Hippocampal formation (tissue), 2 donors: ENCODE measurements at places on chromosomes 1 and 21.

DNA sequence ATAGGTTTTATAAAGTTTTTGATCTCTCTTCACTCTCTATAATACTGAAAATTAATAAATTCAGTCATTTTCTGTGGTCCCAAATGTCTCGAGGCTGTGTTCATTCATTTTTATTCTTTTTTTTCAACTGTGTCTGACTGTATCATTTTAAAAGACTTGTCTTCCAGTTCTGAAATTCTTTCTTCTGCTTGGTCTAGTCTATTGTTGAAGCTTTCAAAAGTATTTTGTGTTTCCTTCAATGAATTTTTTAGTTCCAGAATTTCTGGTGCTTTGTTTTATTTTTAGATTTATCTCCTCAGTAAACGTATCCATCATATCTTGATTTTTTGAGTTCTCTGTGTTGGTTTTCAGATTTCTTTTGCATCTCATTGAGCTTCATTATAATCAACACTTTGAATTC is 161.0 kb upstream of the CHRM3 start:
- DNase-seq, result no peak

DNA sequence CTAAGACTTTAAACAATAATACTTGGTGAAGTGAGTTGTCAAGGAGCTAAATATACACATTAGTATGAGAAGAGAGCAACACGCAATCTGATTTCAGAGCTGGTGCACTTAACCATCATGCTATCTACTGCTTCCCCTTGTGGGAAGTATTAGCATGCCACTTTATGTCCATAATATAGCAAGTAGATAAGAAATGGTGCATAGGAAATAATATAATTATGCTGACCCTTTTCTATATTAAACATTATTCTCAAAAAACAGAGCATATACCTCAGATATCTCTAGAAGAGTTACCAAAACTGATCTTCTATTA is 63.4 kb downstream of the MAGI3 start:
- DNase-seq, result no peak

GRCh38 chr1:184810735-184811343 is 56.2 kb upstream of the EDEM3 start:
- DNase-seq, result no peak

- no peak for DNase-seq
Measured at GRCh38 chr1:41650028-41650880, 165.8 kb upstream of the EDN2 start.

DNA sequence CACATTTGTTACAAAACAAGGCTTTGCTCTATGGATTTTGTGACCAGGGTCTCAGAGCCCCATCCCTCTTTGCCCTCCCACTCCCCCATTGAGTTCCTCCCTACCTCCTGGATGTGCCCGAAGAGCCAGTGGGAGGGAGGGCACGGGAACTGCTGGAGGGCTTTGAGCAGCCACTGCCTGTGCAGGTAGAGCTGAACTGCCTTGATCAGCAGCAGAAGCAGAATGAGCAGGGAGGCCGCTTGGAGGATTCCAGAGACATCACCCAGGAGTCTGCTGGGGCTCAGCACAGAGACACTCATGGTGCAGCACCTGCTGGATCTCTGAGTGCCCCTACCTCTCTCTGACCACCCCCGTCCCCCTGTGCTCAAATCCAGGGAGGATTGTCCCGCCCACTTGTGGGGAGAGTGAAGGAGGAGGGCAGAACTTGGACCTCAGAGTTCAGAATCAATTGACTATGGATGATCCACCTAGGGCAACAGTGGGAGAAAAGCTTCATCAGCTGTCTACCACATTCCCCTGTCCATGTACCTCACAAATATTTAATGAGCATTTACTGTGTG is at the start of gene CYP4A11:
TSS of gene CYP4A11 (minus strand) at position 342 of the 560 bp plus-strand sequence. CDS start at position 299, 43 bp downstream.
- DNase-seq, result no peak

DNA sequence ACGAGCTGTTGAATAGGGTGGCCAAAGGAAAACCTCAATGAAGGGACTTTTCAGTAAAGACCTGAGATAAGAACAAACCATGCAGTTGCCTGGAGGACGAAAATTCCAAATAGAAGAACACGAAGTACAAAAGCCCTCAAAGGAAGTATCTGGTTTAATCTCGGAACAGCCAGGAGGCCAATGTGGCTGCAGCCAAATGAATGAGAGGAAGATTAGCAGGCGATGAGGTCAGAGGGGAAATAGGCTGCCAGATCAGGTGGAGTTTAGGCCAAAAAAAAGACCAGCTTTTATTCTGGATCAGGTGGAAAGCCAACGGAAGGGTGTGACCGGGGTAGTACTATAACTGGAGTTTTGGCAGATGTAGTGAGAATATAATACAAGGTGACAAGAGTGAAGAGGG is 43.7 kb downstream of the SRSF11 start:
- DNase-seq, result no peak

GRCh38 chr21:31337996-31338907 is 5.8 kb downstream of the TIAM1 start:
- no peak for DNase-seq

DNA sequence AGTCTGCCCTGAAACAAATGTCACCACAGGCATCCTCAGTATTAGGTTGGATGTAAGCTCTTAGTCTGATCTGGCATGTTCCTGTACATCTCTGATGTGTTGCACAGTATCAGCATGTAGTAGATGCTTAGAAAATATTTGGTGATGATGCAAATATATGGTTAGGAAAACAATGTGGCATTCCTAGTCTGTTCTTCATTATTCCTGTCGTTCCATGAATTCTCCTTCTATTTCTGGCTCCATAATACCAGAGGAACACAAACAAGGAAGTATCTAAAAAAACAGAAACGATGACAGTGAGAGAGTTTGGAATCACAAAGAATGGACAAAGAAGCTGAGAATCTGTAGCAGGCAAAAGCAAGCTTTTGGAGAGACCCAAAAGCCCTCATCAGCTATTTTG is 236.6 kb downstream of the HHAT start:
- DNase-seq, result no peak

DNA sequence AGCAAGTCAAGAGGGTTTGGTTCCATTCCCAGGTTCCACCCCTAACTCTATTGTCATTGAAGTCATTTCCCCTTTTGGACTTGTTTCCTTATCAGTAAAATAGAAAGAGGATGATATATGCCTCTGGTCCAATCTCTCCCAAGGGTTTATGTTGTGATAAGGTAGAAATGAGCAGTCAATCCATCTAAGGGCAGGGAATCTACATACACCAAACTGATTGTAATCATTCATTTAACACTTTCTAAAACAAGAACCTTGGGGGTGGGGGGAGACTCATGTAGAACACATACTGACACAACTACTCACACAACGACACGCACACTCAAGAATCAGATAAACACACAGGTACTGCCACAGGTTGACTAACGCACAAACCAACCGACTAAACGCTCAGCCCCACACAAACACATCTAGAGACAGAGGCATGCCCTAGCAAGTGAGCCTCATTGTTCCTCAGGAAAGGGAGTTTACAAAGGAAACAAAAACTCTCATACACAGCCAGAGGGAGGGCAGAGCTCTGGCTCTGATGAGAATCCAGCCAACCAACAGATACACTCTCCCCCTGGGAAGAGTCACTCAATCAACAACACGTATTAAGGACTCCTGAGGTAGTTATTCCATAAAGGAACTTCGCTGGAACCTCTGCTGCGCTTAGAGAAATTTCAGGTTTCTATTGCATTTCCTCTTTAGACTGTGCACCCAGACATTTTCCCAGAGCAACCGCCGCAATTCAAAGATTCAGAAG is 1.0 kb downstream of the F11R start:
- DNase-seq, result no peak

- DNase-seq, result no peak
Measured at GRCh38 chr21:15219894-15220293, 155.1 kb upstream of the NRIP1 start.

- DNase-seq, result no peak
Measured at GRCh38 chr21:37631319-37632117, 264.9 kb downstream of the DYRK1A start.

DNA sequence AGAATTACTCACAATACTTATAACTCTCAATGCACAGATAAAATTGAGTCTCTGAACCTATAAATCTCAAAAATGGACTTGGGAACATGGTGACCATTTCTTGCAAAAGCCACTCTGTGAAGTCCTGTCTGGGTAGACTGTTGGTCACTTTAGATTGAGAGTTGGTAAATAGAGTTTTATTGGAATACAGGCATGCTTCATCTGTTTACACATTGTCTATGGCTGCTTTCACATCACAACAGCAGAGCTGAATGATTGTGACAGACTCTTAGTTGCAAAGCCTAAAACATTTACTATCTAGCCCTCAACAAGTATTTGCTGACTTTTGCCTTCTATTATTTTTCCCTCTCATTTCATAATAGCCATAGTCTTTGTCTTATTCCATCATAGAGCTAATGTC is 24.1 kb upstream of the ASPM start:
- no peak for DNase-seq

- no peak for DNase-seq
Measured at GRCh38 chr1:3614755-3615742, 3.7 kb upstream of the MEGF6 start.

- no peak for DNase-seq
Measured at GRCh38 chr1:223741861-223742260, 29.5 kb downstream of the CAPN2 start.

- DNase-seq, result no peak
Measured at GRCh38 chr21:45328198-45329091, 40.8 kb upstream of the POFUT2 start.

DNA sequence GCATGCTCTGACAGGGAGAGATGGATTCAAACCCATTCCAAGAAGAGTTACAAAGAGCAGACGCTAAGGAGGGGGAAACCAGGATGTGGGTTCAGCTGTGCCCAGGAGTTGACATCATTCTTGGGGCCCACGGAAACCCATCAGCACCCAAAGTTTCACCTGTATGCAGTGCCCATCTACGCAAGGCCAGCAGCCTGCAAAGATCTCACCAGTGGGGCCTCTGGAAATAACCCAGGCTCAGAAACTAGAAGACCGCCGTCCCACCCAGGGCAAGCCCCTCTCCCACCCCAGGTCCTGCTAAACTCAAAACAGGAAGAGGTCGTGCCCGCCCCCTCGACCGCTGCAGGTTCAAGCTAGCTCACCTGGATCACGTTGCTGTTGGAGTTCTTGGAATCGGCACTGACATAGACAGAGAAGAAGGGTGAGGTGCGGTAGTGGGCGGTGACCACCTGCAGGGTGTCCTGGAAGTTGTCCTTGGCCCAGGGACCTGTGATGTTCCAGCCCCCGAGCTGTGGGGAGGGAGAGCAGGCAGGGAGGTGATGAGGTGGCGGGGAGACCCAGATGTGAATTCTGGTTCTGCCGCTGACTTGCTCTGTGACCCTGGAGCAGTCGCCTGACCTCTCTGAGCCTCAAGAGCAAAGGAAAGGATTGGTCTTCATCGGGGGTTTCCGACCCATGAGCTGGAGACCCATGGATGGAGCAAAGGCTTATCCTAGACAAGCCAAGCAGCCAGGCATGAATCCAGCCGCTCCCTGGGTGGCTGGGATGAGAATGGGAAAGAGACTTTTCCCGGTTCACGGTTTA is 31.7 kb downstream of the ECE1 start:
- DNase-seq, result no peak

DNA sequence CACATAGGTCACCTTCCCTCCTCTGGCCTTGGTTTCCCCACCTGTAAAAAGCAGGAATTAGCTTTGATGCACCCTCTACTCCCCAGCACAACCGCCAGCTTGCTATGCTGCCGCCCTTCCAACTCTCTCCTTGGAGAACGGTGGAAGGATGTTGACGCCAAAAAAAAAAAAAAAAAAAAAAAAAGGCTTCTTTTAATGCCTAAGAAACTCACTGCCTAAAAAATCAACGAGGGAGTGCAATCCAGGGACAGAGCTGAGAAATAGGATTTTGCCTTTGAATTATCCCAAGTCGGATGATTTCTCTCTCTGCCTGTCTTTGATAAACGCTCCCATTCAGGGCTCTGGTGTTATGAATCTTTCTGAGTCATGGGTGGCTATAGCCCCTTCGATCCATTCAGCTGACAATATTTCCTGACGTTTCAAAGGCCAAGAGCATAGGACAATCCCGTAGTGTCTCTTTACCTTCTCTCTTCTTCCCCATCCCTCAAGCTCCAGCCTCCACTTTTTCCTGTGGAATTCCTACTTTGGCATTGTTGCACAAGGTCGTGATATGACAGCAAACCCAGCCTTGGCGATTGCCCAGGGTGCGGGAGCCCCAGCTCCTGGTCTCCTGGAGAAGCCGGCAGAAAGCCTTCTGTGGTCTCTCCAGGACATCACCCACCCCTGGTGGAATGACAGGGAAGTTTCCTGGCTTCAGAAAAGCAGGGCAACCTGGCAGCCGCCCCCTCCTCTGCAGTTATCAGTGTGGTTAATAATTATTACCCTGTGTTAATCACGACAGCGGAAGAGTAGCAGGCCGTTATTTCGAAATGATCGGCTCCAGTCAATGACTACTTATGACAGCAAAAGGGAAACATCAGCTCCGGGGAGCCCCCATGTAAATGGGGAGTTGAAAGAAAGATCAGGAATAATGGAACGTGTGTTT is 8.0 kb upstream of the PLXNA2 start:
- no peak for DNase-seq

GRCh38 chr1:11156441-11156840 is 32.7 kb upstream of the ANGPTL7 start:
- no peak for DNase-seq

DNA sequence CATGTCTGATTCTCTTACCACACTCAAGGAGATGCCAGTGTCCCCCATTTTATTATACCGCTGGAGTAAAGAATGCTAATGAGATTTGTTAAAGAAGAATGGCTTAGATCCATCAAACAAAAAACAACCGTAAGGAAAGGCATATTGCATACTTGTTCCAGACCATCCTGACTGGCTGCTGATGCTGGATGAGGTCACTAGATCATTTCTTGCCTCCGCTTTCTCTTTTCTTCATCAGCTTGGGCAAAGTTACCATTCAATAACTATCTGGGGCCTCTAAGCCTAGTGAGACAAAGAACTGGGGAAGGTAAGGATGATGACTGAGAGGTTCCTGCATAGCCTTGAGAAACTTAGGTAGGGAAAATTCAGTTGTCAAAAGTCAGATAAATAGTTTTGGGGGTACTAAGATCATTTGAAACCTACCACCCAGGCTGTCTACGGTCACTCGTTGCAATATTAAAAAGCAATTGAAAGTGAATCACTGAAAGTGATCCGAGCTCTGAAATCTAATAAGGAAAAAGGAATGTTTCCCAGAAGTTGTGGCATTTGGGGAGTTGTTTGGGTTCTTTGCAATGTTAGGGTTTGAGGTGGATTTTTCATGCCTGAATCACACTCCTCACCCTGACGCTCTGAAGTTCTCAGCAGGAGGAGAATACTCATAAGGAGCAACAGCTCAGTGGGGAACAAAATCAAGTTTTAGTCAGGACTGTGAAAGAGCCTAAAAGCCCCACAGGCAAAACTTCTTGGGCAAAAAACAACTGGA is 176.8 kb downstream of the HHIPL2 start:
- no peak for DNase-seq

DNA sequence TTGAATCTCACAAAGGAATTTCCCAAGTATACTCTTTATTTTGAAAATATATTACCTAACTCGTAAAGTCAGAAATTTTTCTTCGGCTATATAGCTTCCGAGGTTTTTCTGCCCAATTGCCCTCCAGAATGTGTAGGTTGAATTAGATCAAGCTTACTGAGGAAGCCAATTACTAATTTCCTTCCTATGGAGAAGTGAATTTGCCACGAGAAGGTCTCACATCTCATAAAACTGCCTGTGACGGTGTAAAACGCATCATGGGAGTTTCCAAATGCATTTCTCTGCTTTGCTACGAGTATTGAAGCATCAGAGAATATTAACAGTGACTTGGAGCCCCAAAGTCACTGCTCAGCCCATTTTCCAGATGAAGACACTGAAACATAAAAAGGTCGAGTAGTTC is 262.3 kb downstream of the PTBP2 start:
- DNase-seq, result no peak

GRCh38 chr1:169138866-169139670 is 32.6 kb downstream of the ATP1B1 start:
- no peak for DNase-seq

GRCh38 chr1:155961937-155962336 is 16.4 kb downstream of the ARHGEF2 start:
- no peak for DNase-seq

GRCh38 chr1:6807782-6808181 is 22.5 kb downstream of the CAMTA1 start:
- no peak for DNase-seq
